ENCODE measurements at places on chromosomes 11 and 22.

GRCh38 chr11:74442636-74443035, 24.7 kb downstream of the KCNE3 start:
- DNase-seq: no peak

- DNase-seq: no peak
Observed at GRCh38 chr11:68255526-68255925, 16.2 kb downstream of the C11orf24 start.

DNA sequence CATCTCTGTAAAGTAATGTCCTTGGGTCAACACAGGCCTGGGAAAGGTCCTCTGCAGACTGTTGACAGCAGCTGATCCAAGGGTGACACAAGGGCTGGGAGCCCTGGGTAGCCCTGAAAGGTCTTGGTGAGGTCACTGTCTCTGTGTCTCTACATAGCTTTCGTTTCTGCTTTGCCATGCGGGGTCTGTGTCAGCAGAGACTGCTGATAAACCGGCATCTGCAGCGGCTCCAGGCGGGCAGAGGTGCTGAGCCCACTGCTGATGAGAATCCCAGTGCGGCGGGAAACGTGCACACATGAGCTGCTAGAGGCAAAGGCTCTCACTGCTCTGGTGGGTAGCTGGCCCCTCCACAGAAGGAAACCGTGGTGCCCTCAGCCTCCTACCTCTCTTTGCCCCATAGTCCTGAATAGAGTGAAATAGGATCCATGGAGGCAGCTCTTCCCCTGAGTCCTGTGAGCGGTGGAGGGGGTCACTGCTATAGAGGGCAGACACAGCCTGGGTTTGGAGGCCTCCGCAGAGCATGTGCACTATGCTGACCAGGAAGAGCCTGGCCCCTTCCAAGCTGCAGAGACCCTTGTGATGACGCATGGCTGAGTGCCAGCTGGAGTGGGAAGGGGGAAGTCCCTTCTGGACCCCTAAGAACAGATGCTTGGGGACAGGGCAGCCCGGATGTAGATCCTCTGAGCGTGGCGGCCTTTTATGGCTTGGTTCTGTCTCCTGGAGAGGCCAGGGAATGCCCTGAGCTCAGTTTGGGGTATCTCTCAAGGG, 17.8 kb upstream of the ST3GAL4 start:
- DNase-seq: no peak

DNA sequence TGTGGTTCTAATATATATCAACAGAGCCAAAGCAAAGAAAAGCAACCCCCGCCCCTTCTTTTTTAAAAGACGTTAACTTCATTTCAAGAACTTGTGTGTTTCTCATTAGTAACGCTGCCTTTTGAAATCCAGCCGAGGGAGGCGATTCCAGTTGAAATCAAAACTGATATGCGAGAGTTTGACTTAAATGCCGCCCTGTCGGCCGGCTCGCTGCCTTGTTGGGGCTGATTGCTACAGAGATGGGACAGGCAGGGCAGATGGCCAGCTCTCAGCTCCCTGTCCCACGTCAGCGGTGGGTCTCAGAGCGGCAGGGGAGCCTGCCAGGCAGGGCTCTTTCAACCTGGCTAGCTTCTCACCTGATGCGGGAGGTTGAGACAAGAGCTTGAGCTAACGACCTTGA, 51.9 kb upstream of the ALX4 start:
- no peak for DNase-seq

DNA sequence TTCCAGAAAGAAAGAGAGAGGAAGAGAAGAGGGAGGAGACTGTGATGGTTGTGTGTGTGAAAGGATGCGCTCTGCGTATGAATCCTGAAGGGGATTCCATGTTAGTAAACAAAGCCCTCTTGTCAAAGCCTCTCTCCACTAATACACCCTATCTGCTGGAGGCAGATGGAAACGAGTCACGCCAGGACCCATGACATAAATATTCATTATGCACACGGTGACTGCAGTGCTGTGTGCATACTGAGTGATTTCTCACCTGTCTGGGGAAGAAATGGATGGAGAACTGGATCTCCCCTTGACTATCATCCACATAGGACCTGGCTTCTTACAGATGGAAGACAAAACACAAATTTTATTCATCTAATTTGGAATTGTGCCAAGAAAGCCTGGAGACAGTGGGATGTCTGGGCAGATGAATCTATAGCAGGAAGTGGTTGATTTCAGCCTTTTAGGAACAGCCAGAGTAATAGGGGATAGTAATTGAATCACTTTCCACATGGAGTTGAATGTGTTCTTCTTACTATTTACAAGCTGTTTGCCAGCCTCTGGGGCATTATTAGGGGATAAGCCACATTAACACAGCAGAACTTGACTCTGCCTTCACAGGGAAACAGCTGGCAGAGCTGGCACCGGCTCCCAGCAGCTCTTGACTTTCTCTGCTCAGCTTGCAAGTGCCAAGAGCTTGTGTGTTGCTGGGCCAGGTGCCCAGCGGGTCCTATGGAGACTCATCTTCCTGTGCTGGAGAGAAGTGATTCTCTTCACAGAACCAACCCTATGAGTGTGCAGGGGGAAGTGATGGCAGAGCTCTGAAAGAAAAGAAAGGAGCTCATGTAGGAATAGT, 9.0 kb downstream of the MTNR1B start:
- DNase-seq: no peak

DNA sequence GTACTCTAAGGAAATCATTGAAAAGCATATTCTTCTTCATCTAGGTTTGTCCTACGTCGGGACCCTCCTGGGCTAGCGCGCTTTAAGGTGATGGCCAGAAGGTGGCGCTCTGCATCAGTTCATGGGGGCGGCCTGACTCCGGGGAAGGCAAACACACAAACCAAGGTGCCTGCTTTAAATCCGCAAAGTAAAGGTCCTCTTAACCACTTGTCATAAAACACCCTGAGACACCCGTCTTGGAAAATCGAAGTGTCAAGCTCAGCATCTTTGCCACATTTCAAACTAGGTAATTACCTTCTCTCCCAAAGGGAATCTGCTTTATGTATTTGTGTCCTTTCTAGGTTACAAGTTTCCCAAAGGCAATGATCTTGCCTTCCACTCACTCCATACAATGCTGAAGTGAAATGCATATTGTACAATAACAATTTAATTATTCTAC, 33.9 kb downstream of the LMO2 start:
- DNase-seq: peak; percentile 84

DNA sequence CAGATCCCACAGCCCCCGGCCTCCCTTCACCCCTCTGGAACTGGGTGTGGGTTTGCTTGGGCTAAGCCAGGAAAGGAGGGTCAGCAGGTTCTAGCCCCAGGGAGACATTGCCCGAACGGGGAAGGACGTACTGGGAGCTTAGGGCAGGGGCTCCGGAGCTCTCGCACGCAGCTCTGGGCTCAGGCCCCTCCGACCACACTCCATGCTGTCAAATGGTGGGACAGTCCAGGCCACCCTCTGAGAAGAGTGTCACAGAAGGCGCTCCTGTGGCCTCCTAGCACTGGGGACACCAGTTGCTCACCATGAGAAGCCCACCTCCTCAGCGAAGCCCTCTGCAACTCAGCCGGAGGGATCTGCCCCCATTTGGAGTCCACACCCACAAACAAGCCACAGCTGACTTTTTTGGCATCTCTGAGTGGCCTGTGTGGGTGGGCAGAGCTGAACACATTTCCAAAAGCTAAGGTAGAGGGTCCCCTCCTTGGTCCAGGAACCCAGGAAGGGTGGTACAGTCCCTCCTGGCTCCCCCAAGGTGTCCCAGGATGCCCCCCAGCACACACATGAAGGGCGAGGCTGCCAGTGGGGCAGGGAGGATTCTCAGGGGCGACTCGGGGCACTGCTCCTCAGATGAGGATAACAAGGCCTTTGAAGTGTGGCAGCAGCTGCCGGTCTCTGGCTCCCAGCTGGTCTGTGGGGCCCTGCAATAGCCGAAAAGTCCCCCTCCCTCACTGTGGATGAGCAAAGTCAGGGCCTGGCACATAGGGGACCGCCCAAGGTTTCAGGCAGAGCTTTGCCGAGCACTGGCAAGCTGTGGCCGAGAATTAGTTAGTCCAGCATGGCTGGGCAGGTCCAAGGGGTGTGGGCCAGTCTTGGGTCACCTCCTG, 13.0 kb upstream of the TEF start:
- no peak for DNase-seq

DNA sequence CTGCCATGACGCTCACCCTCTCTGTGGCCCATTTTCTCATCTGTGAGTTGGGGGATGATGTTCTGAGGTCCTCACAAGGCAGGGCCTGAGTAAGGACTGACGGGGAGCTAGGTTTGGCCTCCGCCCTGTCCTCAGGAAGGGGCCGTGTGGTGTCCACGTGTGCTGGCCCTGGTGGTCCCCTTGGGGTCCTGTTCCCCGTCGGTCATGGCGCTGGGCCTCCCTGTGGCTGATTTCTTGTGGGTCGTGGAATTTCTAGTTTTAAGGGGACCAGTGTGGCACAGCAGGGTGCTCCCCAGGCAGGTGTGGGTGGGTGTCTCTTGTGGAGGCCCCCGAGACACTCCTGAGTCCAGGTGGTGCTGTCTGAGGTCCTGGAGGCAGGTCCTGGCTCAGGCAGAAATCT, 5.9 kb downstream of the LINC01488 start:
- no peak for DNase-seq

DNA sequence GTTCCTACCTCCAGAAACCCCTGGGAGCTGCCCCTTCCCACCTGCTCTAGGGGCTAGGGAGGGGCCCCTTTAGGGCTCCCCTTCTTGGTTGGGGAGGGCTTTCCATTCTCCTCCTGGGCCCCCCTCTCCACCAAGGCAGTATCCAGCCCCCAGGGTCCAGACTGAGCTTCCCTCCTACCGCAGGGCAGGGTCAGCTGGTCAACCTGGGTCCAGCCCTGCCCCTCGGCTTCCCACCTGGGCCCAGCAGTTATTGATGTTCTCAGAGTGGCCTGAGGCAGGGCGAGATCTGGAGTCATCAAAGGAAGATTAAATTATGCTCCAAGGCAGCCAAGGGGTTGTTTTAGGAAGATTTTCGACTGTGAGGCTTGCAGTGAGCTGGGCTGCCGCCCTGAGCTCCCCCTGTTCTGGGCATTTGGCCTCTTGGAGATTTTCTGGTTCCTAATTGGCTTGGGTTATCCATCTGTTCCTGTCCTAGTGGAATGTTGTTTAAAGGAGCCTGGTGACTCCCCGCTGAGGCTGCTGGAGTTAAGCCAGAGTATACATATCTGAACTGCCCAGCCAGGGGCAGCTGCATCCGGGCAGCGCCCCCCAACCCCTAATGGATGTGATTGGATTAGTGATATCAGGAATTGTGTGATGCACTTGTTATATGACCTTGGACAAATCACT, 1.8 kb upstream of the SLC22A8 start:
- no peak for DNase-seq

- DNase-seq: no peak
Observed at GRCh38 chr22:26629988-26630761, 8.4 kb downstream of the CRYBA4 start.

DNA sequence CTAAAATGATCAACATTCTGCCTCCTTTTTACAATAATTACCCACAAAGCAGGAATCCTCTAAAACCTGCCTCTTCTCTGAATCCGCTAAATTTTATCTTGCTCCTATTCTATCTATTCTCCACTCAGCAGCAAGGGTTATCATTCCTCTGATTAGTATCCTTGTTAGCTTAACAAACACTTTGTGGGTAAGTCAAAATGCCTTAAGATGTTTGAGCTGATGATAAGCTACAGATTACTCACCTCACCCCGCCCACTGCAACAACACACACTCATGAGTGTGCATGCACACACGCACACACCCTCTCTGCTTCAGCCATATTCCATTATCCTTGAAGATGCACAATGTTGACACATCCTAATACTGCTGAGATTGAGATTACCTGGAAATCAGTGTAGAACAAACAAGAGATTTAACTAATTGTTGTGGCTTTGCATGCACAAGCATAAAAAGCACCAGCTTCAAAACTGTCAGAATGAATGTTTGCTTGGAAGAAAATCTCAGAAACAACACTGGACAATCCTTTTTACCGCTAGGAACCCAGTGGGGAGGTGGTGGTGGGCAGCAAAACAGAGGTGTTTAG, 130.9 kb downstream of the BBOX1 start:
- DNase-seq: no peak

- DNase-seq: no peak
Observed at GRCh38 chr11:6354651-6355485, 34.6 kb upstream of the CAVIN3 start.

- DNase-seq: peak; percentile 64
Observed at GRCh38 chr11:75474878-75475766, 42.1 kb upstream of the KLHL35 start.

- DNase-seq: no peak
Observed at GRCh38 chr11:43833657-43834073, 47.0 kb upstream of the ALKBH3 start.

GRCh38 chr11:119619665-119620064, 109.3 kb downstream of the NECTIN1 start:
- DNase-seq: no peak

DNA sequence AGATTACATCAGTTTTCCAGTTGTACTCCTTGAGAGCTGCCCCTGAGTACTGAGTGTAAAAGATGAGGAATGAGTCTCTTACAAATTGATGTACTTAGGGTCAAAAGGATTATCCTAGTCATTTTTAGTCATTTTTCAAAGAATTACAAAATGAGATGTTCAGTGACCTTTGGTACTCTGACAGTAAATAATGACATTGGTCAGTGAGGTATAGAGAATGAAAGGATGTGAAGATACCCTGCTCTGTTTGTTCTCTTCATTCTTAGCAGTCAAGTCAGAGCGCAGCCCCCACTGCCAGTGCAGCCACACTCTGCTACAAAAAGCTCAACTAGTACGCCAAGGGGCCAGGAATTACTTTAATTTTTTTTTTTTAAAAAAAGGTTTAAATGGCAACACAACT, 4.1 kb upstream of the ESAM start:
- no peak for DNase-seq

GRCh38 chr11:12248330-12248729, 129.0 kb upstream of the PARVA start:
- DNase-seq: no peak

DNA sequence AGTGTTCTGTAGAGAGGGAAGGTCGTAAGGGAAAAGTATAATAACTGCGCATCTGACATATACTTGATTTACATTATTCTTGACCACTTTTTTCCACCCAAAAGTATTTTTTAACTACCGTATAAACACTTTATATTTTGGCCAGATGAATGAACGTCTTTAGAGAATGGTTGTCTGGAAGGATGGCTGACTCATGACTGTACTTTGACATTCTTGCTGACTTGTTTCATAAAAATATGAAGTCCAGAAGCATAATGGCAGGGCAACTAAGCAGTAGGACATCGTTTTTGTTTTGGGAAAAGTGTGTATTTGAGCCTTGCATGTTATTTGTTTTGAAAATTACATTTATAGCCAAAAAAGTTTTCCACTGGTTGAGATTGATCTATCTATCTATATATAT, 110.0 kb downstream of the OSBP2 start:
- no peak for DNase-seq
